ENCODE measurements at places on chromosomes 12 and 14. TPM values are rescaled to one million over a fixed set of nuclear protein-coding genes. Genes with fewer than 3 reads are reported as not detected.

- no peak for DNase-seq
Observed at GRCh38 chr14:76098047-76098446, 53.7 kb upstream of the GPATCH2L start.

DNA sequence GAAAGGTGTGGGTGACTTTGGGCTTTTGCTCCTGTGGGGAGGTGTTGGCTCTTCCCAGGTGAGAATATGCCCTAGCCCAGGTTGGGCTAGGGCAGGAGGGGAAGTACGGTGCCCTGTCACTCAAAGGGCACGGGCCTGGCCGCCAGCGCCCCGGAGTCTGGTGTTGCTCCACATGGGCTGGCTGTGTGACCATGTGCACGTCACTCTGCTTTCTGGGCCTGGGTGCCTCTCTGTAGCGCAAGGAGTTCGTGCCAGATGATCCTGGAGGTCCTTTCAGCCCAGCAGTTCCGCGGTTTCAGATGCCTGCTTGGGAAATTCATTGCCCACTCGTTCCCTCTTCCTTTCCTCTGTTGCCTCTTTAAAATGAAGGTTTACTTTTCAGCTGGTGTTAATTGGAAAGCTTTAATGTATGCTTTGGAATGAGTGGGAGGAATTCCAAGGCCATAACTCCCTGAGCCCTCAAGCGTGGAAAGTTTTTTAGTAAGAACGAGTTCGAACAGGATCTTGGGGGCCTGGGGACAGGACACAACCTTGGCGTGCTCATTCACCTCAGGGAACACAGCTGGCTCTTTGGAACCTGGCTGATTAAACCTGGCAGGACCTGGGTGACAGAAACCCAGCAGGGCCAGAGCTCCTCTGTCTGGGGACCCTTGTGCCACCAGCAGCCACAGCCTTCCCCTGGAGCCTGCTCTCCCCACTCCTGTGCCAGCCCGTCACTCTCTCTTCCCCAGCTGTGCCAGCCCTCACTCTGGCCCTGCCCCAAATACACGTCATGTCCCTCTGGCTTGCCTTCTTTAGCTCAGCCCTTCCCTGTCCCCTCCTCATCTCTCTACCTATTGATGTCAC is 42.8 kb downstream of the TSPAN9 start:
- DNase-seq = peak; percentile 57

DNA sequence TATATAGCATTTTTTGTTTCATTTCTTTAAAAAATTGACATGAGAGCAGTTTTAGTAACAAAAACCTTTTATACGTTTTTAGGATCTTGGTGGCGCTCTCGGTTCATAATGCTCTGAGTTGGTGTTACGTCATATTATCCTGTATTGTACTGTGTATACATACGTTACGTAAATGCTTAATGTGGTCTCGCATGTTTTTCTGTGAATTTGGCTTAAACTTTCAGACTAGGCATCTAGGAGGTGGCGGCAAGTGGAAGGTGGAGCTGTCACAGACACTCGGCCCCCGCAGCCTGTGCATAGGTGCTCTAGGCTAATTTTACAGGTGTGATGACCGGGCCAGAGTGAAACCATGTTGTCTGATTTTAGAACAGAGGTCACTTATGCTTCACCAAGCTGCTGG is 60.0 kb downstream of the PPP2R5C start:
- DNase-seq = no peak

- peak; percentile 97 for DNase-seq
Observed at GRCh38 chr12:91140026-91140931, 29.0 kb upstream of the LUM start.

DNA sequence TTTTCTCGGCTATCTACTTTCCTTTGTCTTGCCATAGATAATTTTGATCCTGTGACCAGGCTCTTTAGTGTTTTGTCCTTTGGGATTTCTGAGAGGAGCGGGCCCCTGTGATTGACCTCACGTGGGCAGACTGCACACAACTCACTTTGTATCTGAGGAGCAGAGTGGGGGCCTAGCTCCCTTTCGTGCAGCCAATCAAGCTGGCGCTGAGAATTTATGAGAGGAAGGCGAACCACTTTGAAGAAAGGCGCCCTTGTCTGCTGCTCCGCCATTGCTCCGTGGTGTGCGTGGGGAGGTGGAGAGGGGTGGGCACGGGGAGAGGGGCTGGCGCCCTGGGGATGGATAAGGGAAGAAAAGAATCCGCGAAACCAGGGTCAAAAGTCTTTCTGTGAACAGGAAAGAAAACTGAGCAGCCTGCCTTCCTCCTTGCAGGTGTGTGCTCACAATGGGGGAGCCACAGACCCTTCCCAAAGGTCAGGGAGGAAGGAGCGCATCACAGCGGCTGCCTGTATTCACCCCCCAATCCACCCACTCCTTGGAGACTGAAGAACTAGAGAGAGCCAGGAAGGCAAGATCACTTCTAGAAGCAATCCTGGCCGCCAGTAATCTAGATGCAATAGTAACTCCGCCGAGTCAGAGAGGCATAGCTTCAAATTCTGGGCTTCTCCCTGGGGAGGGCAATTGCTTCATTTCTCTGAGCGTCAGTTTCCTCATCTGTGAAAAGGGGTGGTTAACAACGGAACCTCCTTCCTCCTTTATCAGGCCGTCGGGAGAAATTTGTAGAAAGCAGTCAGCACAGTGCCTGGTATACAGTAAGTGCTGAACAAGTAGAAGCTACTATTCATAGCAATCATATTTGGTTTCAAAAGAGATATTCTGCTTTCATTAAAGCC is 24.9 kb upstream of the MED13L start:
- no peak for DNase-seq

- DNase-seq = no peak
Observed at GRCh38 chr12:66808606-66809005, 129.7 kb upstream of the GRIP1 start.

GRCh38 chr12:76489737-76490136 is 69.8 kb downstream of the OSBPL8 start:
- no peak for DNase-seq

DNA sequence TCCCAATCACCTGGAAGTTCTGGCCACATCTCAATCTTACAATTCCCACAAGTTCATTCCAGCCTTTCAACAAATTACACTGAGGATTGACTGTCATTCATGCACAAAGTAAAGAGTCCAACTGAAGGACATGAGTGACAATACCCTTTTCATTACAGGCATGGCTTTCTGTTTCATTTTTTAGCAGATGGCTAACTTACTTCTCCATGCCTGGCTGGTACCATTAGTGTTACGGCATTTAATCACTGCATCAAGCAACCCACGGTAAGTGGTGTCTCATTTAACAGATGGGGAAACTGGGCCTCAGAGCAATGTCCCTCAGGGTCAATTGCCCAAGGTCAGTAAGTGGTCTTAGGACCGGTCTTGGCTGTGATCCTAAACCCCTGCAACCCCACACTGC is 114.4 kb downstream of the PRICKLE1 start:
- DNase-seq = no peak

- no peak for DNase-seq
Observed at GRCh38 chr12:132669166-132669879, 17.8 kb downstream of the POLE start.

DNA sequence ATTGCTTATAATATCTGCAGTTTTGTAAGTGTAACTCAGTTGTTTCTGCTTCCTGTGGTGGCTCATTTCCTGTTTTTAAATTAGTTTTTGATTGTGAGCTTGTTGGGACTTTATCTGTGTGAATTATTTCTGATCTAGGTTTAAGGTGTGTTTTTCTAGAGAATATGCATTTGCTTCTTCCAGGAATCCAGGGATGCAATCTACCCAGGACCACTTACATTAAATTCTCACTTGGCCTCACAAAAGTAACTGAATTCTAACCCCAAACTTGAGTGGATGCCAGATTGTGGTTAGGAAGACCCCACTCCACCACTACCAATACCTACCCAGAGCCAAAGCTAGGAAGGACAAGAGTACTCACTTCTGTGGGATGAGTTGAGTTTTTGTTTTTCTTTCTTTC is 11.9 kb downstream of the STYX start:
- DNase-seq = no peak

GRCh38 chr12:115922952-115923564 is 354.4 kb downstream of the MED13L start:
- no peak for DNase-seq

DNA sequence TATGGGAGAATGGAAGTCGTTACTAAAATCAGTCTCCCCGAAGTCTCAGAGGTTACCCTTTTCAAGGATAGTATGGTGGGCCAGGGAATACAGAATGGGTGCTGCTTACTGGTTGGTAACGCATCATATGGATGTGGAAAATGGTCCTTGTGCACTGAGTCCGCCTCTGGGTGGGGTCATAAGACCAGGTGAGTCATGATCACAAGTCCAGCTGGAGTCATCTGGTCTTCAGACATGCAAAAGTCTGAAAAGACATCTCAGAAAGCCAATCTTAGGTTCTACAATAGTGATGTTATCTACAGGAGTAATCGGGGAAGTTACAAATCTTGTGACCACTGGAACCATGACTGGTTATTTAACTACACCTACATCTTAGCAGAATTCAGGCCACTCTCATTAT is 71.9 kb upstream of the TCL1B start:
- no peak for DNase-seq

DNA sequence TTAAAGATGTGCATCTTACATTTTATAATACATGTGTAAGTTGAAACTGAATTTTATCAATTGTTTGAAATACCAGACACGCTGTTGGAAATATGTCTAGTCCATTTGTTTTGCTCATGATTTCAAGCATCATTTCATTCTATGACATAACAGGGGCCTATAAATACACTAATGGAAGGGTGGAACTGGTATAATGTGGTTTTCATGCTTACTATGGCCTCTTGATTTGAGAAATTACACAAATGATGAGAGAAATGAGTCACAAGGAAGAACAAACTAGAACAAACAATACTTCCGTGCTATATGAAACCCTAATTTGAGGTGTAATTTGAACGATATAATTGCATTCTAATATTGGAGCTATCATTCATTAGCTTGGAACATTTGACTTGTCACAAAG is 663.4 kb downstream of the SLC16A7 start:
- DNase-seq = no peak

- DNase-seq = no peak
Observed at GRCh38 chr12:15631007-15631715, 158.0 kb downstream of the EPS8 start.

GRCh38 chr14:30991408-30991807 is 34.0 kb upstream of the AP4S1 start:
- no peak for DNase-seq

DNA sequence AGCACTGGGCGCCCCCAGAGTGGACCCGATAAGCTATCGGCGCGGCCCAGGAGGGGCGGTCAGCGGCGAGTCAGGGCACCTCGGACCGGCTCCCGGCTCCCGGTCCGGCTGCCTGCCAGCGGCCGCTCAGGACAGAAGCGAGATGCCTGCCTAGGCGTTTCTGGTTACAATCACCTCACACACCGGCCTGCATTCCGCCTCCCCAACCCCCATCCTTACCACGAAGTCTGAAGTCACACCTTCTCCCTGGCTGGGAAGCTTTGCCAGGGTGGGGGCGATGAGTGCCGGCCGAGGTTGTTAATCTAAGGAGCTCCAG is 42.6 kb upstream of the TBX5 start:
- no peak for DNase-seq

GRCh38 chr14:91406982-91407381 is 10.6 kb downstream of the CCDC88C start:
- no peak for DNase-seq

GRCh38 chr14:30907659-30908057 is 33.3 kb downstream of the COCH start:
- DNase-seq = no peak

- no peak for DNase-seq
Observed at GRCh38 chr14:70741482-70741881, 67.8 kb downstream of the MAP3K9 start.

- no peak for DNase-seq
Observed at GRCh38 chr12:87690236-87690810, 338.9 kb downstream of the C12orf50 start.

DNA sequence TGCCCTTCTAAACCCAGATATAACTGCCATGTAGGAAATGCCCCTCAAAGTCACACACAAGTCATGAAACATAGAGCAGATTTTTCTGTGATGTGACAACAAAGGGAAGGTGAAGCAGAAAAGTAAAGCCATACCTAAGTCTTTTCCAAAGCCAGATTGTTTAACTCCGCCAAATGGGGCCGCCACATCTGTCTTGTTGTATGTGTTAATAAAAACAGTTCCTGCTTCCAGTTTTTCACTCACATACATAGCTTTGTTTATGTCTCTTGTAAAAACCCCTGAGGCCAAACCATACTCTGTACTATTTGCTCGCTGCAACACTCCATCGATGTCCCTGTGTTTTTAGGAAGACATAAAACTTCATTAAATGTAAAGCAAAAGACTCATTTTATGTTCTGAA is 40.3 kb downstream of the NOPCHAP1 start:
- peak; percentile 71 for DNase-seq

- no peak for DNase-seq
Observed at GRCh38 chr14:104885031-104885972, 20.2 kb downstream of the CEP170B start.

DNA sequence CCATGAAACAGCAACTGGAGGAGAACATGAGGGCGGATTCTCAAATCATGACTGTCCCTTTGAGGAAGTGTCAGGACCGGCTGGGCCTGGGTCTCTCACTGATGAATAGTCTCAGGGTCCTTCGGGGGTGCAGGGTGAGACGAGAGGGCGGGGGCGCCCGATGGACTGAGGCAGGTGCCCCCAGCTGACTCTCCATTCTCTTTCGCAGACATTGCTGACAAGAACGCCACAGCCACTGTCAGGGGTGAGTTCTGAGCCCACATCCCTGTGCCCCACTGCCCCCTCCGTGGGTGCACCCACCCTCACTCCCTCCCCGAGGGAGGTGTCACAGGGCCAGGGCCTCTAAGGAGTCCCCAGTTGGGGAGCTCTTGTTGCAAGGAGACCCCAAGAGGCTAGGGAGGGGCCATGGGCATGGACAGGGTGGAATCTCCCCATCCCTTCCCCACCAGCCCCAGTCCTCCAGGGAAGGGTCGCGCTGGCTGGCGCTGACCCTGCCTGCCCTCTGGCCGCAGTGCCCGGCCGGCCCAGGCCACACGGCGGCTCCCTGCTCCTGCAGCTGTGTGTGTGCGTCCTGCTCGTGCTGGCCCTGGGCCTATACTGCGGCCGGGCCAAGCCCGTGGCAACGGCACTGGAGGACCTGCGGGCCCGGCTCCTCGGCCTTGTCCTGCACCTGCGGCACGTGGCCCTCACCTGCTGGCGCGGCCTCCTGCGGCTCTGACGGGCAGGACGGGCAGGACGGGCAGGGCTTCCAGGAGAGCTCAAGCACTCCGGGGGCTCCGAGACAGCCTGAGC is 8.7 kb downstream of the C14orf180 start:
- no peak for DNase-seq

The TOMM20L gene
- 0.72 TPM for polyA plus RNA-seq

The HDAC7 gene
- polyA plus RNA-seq = 51.8 TPM

The TMEM253 gene
- polyA plus RNA-seq = 1.4 TPM

The LGR5 gene
- polyA plus RNA-seq = 2.4 TPM

The KRT1 gene
- 1.5 TPM for polyA plus RNA-seq

The SMIM41 gene
- polyA plus RNA-seq = not detected

The DBX2 gene
- polyA plus RNA-seq = 0.38 TPM

The KRT75 gene
- polyA plus RNA-seq = not detected

The MOK gene
- 11.4 TPM for polyA plus RNA-seq

Data from muscle of leg (tissue), 16 donors.